ENCODE measurements at places on chromosomes 12 and 14.

DNA sequence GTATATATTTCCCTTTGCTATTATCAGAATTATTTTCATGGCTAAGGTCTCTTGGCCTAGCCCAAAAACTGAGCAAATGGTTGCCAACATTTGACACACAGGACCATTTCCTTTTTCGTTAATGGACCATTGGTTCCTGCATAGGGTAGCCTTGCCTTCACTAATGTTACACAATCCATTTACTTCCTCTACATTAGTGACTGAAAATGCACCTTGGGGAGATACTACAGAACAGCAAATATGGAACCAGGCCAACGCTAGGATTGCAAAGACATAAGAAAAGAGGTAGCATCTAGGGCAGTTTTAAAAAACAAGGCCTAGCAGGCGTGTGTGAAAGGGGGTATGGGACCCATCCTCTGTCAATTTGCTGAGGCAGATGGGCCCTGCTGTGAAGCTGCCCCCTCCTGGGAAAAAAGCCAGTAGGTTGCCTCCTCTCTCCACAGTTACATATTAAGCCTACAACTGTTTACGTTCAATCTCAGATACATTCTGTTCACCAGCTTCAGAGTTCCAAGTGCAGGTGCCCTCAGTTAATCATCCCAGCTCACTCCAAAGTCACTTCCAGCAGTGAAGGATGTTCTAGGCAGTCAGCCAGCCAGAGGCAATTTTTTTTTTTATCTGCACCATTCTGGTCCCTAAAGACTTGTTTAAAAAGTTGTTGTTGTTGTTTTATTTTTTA is 15.0 kb downstream of the AQP6 start:
- no peak for DNase-seq

DNA sequence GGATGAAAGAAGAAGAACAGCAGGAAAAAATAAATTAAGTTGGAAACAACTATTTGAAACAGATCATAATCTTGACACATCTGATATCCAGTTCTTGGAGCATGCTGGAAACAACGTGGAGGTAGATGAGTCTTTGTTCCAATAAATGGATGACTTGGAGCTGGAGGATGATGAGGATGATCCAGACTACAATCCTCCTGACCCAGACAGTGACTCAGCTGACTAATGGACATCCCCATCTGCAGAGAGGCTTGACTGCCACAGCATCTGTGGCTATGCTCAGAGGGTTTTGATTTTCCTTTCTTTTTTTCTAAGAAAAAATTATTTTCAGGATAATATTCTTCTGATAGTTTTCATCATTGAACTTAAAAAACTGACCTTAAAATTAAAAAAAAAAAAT is 6.2 kb upstream of the ZDHHC17 start:
- no peak for DNase-seq

DNA sequence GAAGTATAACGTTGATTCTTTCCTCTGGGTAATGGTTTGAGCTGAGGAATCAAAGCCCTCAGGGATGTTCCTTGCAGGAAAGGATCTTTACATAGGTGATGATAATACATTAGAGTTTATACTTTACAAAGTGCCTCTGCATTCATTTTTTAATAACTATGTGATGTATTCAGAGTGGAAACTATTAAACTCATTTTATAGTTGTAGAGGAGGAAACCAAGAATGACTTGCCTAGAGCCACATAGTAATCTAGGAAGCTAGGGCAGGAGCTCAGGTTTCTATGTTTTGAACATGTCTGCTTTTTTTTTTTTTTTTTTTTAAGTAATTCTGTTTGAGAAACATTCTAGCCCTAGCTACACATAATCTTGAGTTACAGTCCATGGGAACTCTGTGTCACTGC is 117.3 kb downstream of the TXNDC16 start:
- no peak for DNase-seq

DNA sequence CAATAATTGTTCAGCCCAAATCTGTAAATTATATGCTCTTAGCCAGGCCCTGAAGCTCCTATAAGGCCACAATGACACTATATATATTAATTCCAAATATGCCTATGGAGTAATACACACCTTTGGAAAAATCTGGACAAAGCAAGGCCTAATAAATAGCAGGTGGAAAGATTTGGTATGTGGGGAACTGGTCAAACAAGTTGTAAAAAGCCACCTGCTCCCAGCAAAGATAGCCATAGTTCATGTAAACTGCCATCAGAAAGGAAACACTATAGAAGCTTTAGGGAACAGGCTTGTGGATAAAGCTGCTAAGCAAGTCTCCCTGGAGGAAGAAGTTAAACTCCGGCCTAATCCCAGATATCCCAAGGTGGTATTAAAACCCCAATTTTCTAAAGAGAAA is 29.7 kb downstream of the PRMT8 start:
- no peak for DNase-seq

DNA sequence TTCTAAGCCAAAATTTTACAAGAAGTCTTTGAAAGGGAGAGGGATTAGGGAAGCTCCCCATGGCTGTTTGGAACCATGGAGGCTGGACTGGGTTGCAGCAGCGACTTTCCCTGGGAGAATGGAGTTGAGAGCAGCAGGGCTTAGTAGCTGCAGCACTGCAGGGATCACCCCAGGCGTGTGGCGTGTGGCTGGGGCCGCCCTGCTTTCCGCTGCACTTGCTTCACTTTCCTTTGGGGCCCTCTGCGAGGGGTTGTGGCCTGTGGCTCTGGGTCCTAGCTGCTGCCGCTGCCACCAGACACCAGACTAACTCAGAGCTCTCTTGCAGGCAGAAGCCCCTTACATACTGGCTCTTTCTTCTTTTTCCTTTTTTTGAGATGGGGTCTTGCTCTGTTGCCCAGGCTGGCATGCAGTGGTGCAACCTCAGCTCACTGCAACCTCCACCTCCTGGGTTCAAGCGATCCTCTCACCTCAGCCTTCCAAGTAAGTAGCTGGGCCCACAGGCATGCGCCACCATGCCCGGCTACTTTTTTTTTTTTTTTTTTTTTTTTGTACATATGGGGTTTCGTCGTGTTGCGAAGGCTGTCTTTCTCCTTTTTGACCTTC is 25.4 kb downstream of the CCDC62 start:
- no peak for DNase-seq

DNA sequence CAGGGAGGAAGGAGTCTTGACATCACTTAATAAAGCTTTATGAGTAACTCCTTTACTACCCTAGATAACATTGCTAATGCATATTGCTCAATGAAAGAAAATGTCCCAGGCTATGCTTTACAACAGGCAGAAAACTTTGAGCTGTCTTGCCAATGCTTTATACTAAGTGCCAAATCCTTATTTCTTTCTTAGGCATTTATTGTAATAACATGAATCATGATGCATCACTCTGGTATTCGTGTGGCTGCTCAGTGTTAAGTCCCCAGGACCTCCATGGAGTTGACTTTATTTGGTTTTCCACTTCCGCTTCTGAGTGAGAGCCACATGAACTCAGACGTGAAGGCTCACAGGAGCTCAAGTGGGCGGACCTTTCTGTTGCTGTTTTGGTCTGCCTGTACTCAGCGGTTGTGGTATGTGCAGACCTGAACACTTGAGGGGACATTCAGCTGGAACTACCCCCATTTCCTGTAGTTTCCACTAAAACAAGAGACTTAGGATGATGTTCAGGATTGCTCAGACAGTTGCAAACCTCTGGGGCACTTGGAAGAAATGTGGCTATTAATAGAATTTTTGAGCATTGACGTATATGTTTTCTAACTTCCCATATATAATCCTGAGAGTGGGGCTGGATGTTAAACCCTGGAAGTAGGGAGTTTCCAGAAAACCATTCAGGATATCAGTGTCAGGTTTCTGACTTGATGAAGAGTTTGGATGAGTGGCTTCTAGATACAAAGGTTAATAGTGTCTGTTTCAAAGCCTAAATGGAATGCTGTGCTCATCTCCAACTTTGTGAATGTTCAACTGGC is 258.6 kb downstream of the MSRB3 start:
- DNase-seq, result no peak

GRCh38 chr14:60720962-60721325 is 3.2 kb downstream of the SIX4 start:
- DNase-seq, result no peak

DNA sequence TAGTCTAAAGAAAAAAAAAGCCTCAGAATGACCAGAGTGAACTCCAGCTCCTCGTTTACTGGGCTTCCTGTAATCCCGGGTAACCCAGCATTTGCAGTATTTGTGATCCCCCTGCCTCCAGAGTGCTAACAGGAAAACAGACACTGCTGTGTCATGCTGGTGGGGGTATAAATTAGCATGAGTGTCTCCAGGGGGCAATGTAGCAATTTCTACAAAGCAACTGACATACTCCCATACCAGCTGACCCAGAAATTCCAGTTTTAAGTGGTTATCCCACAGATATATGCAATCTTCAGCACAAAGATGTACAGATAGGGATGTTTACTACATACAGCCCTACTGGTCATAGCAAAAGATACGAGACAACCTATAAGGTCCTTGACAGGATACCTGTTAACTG is 18.8 kb downstream of the TTC7B start:
- no peak for DNase-seq

- peak; percentile 75 for DNase-seq
Observed at GRCh38 chr14:64726585-64726890, 22.3 kb downstream of the PLEKHG3 start.

DNA sequence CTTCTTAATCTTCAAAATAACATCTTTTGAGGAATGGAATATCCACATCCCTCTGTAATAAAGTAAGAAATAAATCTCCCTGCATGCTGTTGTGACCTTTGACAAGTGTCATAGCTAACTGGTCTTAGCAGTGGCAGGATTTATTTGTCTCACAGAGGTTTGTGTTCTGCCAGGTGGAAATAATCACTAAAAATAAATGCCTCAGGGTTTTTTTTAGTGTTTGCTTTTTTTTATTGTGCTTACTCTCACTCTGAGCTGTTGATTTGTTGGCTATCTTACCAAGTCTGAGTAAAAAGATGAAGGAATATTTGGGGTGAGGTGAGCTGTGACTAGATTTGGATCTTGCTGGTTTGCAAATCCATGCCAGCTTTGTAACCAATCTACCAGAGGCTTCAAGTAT is 285.4 kb downstream of the ALG10B start:
- no peak for DNase-seq

- DNase-seq, result no peak
Observed at GRCh38 chr14:99854831-99855230, 61.6 kb downstream of the EML1 start.

- no peak for DNase-seq
Observed at GRCh38 chr12:117842220-117842619, 126.6 kb downstream of the KSR2 start.

GRCh38 chr14:45679853-45680252 is 426.9 kb upstream of the MIS18BP1 start:
- no peak for DNase-seq

GRCh38 chr12:70576341-70577282 is 60.6 kb downstream of the PTPRB start:
- DNase-seq, result no peak

- DNase-seq, result no peak
Observed at GRCh38 chr14:98233656-98234055, 1038.3 kb downstream of the BCL11B start.

GRCh38 chr14:91780452-91780851 is 48.6 kb upstream of the CATSPERB start:
- DNase-seq, result no peak

DNA sequence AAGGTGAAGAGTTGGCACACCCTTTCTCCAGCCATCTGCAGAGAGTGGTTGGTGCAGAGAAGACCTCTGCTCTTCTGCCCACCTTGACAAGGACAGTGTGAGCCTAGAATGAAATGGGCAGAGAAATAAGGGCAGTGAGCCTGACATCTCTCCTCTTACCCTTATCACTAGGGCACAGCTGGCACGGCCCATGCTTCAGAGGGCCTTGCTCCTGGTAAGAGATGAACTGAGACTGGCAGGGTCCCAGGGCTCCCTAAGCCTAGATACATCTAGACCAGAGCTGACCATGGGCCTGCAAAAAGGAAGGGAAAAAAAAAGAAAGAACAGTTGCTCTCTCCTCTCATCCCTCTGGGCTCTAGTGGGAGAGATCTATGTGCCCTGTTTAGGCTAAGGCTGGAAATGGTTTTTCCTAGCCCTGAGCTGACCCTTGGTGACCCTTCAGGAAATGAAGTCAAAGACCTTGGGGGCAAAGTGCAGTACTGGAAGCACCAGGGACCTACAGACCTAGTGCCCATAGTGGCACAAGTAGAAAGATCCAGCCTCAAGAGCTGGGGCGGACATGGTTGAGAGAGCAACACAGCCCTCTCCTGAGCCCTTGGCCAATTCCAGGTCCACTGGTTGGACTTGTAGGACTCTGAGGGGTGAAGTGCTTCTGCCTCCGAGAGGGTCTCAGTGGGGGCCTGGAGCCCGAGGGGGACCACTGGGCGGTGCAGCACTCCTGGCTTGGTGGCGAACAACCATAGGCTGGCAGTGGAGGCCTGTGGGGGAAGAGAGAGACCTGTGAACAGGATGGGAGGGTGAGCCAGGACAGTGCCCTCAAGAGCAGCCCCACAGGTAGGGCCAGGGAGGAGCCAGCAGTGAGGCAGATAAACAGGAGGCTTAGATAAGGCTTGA is 22.0 kb downstream of the PRPF40B start:
- no peak for DNase-seq

- DNase-seq, result no peak
Observed at GRCh38 chr12:50505675-50506530, 1.1 kb downstream of the DIP2B start.

DNA sequence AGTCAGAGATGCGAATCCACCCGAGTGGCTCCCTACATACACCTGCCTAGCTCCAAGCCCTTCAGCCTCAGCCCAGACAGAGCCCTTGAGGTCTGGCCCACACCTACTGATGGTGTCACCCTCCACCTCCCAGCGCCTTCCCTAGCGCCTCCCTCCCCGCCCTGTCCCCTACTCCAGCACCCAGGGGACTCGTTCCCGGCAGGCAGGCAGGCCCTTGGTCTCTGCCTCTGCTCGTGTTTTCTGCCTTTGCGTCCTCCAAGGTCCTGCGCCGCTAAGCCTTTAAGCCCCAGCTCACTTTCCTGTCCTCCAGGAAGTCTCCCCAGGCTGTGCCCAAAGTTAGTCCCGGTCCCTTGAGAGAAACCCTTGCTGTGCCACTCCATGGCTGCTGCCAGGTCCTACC is 12.7 kb downstream of the INF2 start:
- no peak for DNase-seq

- DNase-seq, result no peak
Observed at GRCh38 chr12:114360485-114360884, 45.5 kb downstream of the TBX5 start.

- DNase-seq, result no peak
Observed at GRCh38 chr12:26721800-26722199, 111.2 kb downstream of the ITPR2 start.
